Bronchial epithelial cell (primary cell): ENCODE measurements at places on chromosomes 11 and 22. TPM values are rescaled to one million over a fixed set of nuclear protein-coding genes. Genes with fewer than 3 reads are reported as not detected.

Gene CYTH4
- total RNA-seq, result not detected in 2 replicates

Gene CCDC15
- 1.1 and 1.8 TPM in 2 replicates for total RNA-seq

Gene TOLLIP
- 43.4 and 55.0 TPM in 2 replicates for total RNA-seq

Gene KCNJ1
- under 0.01 TPM in 1 of 2 replicates, not detected in the other for total RNA-seq

Gene FAM118A
- 16.3 and 28.2 TPM in 2 replicates for total RNA-seq

Gene TPBGL
- total RNA-seq, result not detected in 2 replicates

Gene GLB1L2
- 2.9 and 3.4 TPM in 2 replicates for total RNA-seq

Gene OR8D1
- total RNA-seq, result not detected in 2 replicates

Gene LGALS12
- total RNA-seq, result not detected in 2 replicates

Gene C11orf52
- total RNA-seq, result 0.26 and 2.3 TPM in 2 replicates

Gene MS4A3
- not detected in 2 replicates for total RNA-seq

Gene BATF2
- under 0.01 and 0.26 TPM in 2 replicates for total RNA-seq

Gene VWCE
- total RNA-seq, result 0.26 TPM in 2 replicates

Gene TMEM191C
- total RNA-seq, result 1.3 TPM in 2 replicates

Gene OR51D1
- not detected in 2 replicates for total RNA-seq

Gene C11orf97
- not detected in 2 replicates for total RNA-seq

Gene UCP3
- under 0.01 and 0.26 TPM in 2 replicates for total RNA-seq

Gene MARK2
- 10.5 and 21.0 TPM in 2 replicates for total RNA-seq
